ENCODE measurements at places on chromosomes 11 and 22. TPM values are rescaled to one million over a fixed set of nuclear protein-coding genes. Genes with fewer than 3 reads are reported as not detected.

The MMP8 gene
- total RNA-seq, result not detected

The NELL1 gene
- 71.7 TPM for total RNA-seq

The LRRC56 gene
- 1.9 TPM for total RNA-seq

The SVIP gene
- total RNA-seq, result 2.8 TPM

The CCDC116 gene
- total RNA-seq, result 0.31 TPM

The LRP5 gene
- total RNA-seq, result 25.4 TPM

The SCUBE2 gene
- total RNA-seq, result 7.2 TPM

The MRGPRE gene
- total RNA-seq, result not detected

The RIBC2 gene
- 1.3 TPM for total RNA-seq

Data from parietal lobe (tissue), 2 donors.